ENCODE measurements at places on chromosomes 2 and 18.

DNA sequence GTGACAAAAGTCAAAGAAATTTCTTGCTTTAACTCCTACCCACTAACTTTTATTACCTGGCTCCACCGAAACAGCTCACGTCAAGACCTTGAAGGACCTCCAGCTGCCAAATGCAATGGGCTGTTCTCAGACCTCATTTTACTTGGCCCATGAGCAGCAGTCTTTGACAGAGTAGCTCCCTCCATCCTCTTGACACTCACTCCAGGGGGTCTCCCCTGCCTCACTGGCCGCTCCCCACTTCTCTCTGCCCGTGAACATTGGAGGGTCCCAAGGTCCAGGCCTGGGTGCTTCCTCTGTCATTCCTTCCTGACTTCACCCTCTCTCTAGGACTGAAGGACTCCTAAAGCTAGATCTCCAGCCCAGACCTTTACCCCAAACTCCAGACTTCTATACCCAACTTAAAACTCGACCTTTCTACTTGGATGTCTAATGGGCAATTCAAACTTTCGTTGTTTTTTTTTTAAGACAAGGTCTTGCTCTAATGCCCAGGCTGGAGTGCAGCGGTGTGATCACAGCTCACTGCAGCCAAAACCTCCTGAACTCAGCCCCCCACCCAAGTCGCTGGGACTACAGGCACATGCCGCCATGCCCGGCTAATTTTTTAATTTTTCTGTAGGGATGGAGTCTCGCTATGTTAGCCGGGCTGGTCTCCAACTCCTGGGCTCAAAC, 92.9 kb upstream of the ST3GAL5 start:
- DNase-seq, result no peak

DNA sequence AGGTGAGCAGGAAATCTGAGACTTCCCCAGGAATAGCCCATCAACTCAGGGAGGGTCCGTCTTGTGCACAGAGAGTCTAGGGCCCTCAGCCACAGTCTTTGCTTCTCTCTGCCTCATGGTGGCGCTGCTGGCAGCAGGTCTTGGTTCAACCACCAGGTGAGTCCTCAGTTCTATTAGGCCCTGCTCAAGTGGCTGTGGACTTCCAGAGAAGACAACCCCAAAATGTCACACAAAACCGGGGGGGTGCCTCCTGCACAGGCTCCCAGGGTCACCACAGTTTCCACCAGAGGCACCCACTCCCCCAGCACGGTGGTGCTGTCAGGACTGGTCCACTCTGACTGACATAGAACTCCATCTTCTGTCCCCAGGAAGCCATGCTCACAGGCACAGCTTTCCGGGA, 2.4 kb upstream of the CHRNG start:
- peak; percentile 11 for DNase-seq

GRCh38 chr2:231605607-231606091, 13.0 kb downstream of the TEX44 start:
- no peak for DNase-seq

DNA sequence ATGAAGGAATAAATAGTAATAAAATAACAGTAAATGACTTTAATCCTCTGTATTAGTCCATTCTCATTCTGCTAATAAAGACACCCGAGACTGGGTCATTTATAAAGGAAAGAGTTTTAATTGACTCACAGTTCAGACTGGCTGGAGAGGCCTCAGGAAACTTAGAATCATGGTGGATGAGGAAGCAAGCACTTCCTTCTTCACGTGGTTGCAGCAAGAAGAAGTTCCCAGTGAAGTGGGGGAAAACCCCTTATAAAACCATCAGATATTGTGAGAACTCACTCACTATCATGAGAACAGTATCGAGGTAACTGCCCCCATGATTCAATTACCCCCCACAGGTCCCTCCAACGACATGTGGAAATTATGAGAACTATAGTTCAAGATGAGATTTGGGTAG, 727.9 kb upstream of the LINC00305 start:
- no peak for DNase-seq

- peak; percentile 38 for DNase-seq
Observed at GRCh38 chr2:152465541-152465940, 130.6 kb downstream of the FMNL2 start.

GRCh38 chr18:55401638-55402191, 186.3 kb downstream of the TCF4 start:
- no peak for DNase-seq

- DNase-seq, result peak; percentile 14
Observed at GRCh38 chr18:67875944-67876343, 359.4 kb upstream of the DSEL start.

GRCh38 chr2:16254356-16254965, 314.1 kb downstream of the MYCN start:
- DNase-seq, result no peak

- DNase-seq, result peak; percentile 53
Observed at GRCh38 chr2:190277234-190278112, 42.2 kb downstream of the HIBCH start.

- peak; percentile 83 for DNase-seq
Observed at GRCh38 chr2:30398084-30398873, 48.8 kb upstream of the LCLAT1 start.

DNA sequence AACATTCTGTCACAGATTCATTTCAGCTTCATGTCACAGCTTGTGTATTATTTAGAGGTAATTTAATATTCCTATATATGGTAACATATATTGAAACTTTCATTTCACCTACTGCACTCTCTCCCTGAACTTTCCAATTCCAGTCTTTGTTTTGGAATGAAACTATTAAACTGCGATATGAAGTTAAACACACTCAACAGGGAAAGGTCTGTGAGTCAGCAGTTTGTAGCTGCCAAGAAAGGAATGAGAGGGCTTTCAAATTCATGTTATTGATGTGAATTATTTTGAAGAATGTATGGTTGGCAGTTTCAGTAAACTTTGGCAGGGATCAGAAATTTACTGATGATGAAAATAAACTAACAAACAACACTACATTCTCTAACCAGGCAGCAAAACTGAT, 148.3 kb downstream of the HNMT start:
- peak; percentile 50 for DNase-seq

DNA sequence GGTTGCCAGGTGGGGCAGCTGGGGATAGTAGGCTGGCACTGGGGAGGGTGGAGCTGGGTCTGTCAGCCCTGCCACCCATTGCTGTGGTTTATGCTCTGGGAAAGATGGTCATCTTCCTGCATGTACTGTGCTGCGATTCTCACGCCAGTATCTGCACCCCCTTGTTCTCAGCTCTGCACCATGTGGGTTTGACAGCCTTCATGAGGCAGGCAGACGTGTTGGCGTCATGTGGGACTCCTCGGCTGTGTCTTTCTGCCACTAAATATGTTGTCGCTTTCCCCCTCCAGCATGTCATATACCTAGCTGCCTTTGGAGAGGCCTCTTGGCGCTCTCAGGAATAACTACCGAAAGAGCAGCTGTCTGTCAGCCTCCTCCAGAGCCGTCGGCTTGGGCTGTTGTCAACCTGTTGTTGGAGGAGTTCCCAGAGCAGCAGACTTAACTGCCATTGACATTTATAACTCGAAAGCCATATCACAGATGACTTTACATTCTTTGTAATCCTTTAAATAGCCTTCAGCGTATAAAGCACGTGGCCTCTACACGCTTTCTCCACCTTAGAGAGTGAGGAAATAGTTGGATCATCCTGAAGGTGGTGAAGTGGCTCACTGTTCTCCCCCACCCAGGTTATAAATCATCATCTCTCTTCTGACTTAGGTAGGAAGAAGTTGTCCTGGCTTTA, 80.4 kb upstream of the MGAT5 start:
- DNase-seq, result peak; percentile 92

- no peak for DNase-seq
Observed at GRCh38 chr2:194696690-194697089, 960.3 kb upstream of the SLC39A10 start.

DNA sequence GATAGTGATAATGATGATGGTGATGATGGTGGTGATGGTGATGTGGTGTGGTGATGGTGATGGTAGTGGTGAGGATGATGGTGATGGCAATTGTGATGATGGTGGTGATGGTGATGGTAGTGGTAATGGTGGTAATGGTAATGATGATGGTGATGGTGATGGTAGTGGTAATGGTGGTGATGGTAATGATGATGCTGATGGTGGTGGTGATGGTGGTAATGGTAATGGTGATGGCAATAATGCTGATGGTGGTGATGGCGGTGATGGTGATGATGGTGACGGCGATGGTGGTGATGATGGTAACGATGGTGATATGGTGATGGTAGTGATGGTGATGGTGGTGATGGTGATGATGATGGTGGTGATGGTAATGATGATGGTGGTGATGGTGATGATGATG, 45.0 kb downstream of the ALK start:
- no peak for DNase-seq

- no peak for DNase-seq
Observed at GRCh38 chr2:6937157-6937556, 19.9 kb downstream of the RNF144A start.

GRCh38 chr18:3148930-3149535, 70.7 kb downstream of the MYOM1 start:
- peak; percentile 66 for DNase-seq

GRCh38 chr2:197717863-197718262, 12.7 kb downstream of the MARS2 start:
- DNase-seq, result no peak

DNA sequence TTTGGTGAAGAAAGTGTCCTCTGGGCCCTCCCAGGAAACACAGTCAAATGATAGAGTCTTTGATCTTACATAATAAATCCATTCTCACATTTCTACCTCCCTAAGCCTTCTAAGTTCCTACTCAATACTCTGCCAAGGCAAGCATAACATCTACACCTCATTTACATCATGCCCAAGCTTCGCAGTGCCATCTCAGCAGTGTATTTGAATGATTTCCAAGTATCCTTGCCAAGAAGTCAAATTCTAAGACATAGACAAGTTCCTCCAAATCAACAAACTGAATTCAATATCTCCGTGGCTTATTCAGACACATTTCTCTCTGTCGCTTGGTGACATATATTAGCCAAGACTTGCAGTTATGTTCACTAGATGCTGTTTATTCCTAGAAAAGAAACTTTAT, 8.1 kb upstream of the MLPH start:
- no peak for DNase-seq

GRCh38 chr2:50597206-50597605, 434.7 kb downstream of the NRXN1 start:
- no peak for DNase-seq

DNA sequence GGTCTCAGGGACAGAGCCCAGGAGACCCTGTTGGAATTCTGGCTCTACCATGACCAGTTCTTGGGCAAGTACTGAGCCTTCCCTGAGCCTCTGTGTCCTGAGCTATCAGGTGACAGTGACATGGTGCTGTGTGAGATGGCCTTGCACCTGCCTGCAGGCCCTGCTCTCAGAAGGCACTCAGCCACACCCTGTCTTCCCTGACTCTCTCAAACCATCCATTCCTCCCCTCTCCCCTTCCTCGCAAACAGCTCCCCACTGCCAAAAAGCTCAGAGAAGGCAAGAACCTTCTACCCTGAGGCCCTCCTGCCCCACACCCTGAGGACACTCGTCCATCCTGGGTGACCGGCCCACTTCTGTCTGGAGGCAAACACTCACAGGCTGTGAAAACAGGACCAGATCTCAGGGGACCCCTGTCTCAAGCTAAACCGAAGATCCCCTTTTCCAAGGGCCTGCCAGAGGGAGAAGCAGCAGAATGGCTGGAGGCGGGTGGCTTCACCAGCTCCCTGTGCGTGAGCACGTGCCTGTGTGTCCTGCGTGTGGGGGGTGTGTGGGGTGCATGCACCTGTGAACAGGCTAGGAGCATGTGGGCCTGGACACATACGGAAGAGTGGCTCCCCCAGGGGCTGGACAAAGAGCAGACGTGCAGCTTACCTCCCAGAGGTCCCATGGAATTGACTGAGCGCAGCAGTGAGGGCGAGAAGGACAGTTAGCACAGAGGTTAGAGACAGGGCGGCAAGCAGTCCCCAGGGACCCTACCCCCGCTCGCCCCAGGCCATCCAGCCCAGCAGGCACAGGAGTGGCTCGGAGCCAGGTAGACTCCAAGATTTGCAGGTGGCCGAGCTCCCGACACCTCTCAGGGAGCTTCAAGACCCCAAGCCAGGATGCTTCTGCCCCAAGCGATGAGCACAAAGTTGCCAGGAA, 53.9 kb downstream of the BIN1 start:
- DNase-seq, result no peak

DNA sequence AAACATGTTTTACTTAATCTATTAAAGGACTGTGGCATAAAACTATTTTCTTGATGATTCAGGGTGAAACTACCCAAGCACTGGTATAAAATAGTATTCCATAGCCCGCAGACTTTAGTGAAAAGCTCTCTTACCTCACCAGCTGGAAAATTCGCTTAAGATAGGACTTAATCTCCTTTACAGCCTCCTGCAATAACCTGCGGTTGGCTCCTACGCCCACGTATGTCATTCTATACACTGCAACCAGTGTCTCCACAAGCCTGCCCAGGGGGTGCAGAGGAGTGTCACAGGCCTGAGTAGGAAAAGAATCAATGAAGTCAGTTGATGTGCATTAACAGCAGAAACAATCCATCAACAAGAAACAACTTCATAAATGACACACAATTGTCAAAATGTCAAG, 11.3 kb upstream of the MPP4 start:
- DNase-seq, result no peak

GRCh38 chr2:26011990-26012856, 21.7 kb upstream of the RAB10 start:
- peak; percentile 82 for DNase-seq

DNA sequence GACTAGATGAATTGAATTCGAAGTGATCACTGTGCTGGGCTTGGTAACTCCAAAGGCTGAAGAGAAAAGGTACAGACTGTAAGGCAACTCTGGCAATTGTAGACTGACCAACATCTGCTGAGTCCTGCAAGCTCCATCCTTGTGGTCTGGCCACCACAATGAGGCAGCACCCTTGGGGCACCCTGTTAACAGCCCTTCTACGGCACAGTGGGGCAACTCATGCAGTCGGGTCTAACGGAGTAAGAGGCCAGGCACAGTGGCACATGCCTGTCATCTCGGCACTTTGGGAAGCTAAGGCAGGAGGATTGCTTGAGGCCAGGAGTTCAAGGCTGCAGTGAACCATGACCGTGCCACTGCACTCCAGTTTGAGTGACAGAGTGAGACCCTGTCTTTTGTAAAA, 126.8 kb downstream of the ZAP70 start:
- DNase-seq, result no peak

GRCh38 chr2:202376460-202377206, 506 bp downstream of the BMPR2 start:
- peak; percentile 62 for DNase-seq

DNA sequence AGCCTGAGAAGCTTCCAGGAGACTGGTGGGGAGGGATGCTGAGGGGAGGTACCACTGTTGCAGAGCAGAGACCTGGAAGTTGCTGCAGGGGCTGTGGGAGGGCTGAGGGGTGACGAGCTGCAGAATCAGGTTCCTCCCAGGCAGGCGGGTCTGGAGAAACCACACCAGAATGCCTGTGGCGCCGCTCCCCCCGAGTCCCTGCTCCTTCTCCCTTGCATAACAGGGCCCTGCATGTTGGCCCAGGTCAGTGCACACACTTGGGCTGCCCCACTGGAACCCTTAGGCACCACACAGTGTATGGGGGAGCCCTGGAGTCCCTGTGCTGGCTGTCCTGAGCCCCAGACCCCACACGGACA, 60.4 kb downstream of the ARL4C start:
- no peak for DNase-seq

- DNase-seq, result peak; percentile 84
Observed at GRCh38 chr2:19362755-19363473, 4.5 kb upstream of the OSR1 start.

- DNase-seq, result peak; percentile 36
Observed at GRCh38 chr2:40584432-40584831, 132.5 kb upstream of the SLC8A1 start.

All from epithelial cell of esophagus (primary cell).